ENCODE measurements at places on chromosomes 13 and 19.

GRCh38 chr19:23817519-23817918, 58.8 kb upstream of the ZNF681 start:
- no peak for DNase-seq

DNA sequence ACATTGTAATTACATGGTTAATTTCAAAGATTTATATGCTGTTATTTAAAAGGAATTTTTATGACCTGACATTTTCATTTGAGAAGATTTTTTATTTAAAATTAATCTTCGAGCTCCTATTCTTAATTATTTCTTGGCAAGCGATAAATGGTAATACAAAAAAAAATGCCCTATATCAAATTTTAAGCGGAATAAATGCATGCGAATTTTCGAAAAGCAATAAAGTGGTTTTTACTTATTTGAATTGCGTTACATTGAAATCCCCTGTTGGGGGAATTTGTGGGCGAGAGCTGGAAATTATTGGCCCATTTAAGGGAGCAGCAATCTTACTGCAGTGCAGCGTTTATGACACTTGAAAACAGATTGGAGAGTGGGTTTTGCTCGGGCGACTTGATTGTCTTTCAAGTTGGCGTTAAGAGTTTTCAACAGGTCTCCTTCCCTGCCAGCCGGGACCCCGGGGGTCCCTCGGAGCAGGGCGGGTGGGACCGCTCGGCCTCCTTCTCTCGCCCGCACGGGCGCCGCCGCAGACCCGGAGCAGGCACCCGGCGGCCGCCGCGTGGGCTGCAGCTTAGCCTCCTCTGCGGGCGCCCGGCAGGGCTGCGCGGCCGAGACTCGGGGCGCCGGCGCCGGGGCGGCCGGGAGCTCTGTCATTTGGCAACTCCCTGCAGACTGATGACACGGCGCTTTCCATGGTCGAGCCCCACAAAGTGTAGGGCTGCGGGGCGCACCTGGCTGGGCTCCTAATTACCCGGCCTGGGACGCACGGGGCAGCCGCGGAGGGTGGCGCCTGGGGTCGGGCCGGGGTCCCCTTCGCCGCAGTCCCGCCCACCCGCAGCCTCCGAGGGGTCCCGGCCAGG, 255.1 kb upstream of the SOX21 start:
- peak; percentile 12 for DNase-seq

GRCh38 chr13:33471204-33471603, 185.6 kb upstream of the STARD13 start:
- DNase-seq: no peak

DNA sequence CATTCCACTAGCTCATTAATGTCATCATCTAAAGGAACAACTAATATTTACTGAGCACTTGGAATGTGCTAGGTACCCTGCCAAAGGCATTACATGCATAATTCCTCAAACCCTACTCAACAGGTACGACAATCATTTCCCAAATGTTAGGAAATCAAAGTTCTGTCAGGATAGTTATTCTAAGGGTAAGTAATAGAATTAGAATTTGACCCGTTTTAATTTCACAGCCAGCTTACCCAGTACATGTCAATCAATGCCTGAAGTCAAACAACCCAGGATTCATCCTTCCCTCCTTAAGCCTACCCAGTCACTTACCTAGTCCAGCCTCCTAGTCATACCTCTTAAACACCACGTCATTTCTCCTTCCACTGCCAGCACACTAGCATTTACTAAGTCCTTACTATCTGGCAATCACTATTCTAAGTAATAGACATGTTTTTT, 2.4 kb downstream of the LNX2 start:
- no peak for DNase-seq

GRCh38 chr19:55600662-55601028, 557 bp downstream of the ZNF524 start:
- DNase-seq: no peak

GRCh38 chr13:28650284-28650683, 8.6 kb upstream of the POMP start:
- no peak for DNase-seq

DNA sequence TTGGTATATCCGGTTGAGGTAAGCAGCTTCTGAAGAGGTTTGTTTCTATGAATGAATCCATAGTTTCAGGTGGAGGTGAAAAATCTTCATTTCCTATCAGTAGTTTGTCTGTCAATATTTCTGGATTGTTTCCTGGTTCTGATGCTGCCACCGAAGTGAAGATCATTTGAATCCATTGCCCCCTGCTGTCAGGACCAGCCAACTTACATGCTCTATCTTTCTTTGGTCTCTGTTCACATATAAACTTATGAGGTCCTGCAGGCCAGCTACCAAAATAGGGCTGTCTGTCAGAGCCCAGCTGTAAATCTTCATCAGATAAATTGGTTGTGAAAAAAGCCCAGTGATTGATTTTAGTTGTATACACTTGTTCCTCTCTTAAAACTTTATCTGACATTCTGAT, 15.2 kb upstream of the N4BP2L1 start:
- no peak for DNase-seq

- DNase-seq: no peak
Observed at GRCh38 chr13:38223089-38223488, 126.6 kb upstream of the UFM1 start.

DNA sequence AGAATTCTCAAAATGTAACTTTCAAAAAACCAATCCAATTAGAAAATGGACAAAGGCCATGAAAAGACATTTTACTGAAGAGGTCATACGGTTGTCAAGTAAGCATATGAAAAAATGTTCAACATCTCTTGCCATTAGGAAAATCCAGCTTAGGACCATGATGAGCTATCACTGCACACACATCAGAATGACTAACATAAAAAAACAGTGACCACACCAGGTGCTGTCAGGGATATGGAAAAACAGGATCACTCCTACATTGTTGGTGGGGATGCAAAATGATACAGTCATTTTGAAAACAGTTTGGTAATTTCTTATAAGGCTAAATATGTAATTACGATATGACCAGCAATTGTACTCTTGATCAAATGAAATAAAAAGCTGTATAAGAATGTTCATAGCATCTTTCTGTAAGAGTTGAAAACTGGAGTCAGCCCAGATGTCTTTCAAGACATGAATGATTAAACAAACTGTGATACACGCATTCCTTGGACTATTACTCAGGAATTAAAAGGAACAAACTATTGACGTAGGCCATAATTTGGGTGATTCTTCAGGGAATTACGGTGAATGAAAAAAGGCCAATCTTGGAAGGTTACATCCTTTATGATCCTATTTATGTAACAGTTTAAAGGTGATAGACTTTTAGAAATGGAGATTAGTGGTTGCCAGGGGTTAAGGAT, 26.9 kb upstream of the RCBTB2 start:
- no peak for DNase-seq

- DNase-seq: peak; percentile 37
Observed at GRCh38 chr19:41997851-41998229, 3.8 kb upstream of the ATP1A3 start.

DNA sequence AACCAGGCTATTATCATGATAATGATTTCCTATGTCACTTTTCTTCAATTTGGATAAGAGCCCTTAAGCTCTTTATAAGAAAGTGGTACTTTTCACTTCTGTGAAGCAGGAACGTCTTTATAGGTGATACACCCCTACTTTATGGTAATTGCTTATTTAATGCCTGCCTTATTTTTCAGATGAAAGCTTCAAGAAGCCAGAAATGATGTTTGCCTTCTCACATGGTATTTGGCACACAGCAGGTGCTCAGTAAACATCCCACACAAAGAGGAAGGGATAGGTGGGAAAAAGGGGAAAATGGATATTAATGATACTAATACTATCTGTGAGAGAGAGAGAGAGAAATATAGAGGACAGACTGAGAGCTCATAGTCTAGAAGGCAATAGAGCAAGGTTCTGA, 29.0 kb upstream of the WASF3 start:
- no peak for DNase-seq

DNA sequence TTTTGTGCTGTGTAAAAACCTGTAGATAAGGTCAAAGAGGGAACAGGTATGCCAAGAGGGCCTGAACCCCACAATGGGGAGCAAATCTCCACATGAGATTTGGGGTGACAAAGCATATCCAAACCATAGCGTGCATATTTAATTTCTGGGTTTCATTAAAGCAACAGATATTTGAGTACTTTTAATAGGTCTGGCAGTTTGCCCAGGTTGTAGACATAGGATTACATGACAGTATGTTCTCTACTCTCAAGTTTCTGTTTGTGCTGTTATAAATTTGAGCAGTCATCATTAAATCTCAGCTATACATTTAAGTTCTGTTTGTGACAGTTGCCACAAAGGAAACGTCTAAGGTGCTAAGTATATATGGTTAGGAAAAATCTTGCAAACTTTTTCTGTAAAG, 236.4 kb downstream of the ATP8A2 start:
- DNase-seq: no peak

DNA sequence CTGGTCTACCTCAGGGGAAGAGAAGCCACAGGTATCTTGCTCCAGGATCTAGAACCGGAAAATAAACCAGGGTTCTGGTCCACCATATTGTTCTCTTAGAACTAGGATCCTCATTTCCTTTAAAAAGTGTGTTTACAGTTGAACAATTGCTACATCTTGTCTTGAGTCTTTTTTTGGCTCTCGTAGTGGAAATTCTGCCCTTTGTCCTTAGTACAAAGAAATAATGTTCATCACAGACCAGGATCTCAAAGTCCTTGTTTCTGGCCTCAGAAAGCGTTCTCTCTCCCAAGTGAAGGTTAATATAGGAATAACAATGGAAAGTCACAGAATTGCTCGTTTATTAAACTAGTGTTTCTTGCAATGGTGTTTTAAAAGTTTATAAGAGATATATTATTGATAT, 20.8 kb downstream of the KLF2 start:
- no peak for DNase-seq

GRCh38 chr19:53992815-53993214, 1.4 kb downstream of the CACNG6 start:
- DNase-seq: no peak

Measured in posterior cingulate gyrus (tissue), 11 donors.